ENCODE measurements at places on chromosomes 6 and 20. TPM values are rescaled to one million over a fixed set of nuclear protein-coding genes. Genes with fewer than 3 reads are reported as not detected.
A peak's percentile ranks its signal among the peaks of the same experiment; 100 is the strongest.

The BTBD3 gene
- total RNA-seq, result 85.4 TPM

The PTCHD4 gene
- total RNA-seq, result 7.8 TPM

DNA sequence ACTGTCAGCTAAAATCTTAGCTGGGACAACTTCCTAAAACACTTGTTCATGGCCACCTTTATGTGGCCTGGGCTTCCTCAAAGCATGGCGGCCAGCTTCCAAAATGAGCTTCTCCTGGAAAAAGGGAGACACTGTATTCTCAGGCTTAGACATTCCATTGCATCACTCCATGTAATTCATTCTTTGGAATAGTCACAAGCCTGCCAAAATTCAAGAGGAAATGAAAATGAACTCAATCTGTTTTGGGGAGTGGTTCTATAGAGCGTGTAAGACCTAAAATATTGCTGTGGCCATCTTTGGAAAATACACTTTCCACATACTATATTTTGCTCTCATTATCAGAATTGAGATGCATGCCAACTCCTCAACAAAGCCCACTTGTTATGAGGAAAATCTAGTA, 687.0 kb downstream of the KIF16B start:
- no peak for DNase-seq
- no peaks in the 10 kb centered on the region for H3K36me3 ChIP-seq
- H3K27ac ChIP-seq, result no peak overlapping the region
- no peaks in the 10 kb centered on the region for H3K4me1 ChIP-seq
- no peaks in the 10 kb centered on the region for H3K27me3 ChIP-seq

DNA sequence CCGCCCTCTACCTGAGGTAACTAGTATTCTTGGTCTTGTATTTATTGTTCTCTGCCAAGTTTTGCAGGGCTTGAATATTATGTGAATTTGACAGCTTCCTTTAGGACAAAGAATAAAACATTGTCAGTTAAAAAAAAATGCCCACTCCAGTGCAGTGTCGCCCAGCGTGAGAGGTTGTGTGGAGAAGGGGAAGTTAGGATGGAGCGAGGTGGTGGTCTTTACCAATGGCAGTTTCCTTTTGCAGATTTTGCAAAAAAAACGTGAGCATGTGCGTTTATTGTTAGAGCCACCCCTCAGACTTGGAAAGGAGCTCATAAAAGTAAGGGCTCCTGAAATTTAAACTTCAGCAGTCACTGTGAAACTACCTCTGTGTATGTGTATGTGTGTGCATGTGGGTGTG, 28.3 kb downstream of the UST start:
- no peak overlapping the region for H3K27ac ChIP-seq
- no peak overlapping the region for H3K4me3 ChIP-seq
- peaks cover 12% of the 10 kb centered on the region for H3K4me1 ChIP-seq
- DNase-seq, result no peak
- H3K36me3 ChIP-seq, result no peaks in the 10 kb centered on the region
- H3K27me3 ChIP-seq, result no peaks in the 10 kb centered on the region

DNA sequence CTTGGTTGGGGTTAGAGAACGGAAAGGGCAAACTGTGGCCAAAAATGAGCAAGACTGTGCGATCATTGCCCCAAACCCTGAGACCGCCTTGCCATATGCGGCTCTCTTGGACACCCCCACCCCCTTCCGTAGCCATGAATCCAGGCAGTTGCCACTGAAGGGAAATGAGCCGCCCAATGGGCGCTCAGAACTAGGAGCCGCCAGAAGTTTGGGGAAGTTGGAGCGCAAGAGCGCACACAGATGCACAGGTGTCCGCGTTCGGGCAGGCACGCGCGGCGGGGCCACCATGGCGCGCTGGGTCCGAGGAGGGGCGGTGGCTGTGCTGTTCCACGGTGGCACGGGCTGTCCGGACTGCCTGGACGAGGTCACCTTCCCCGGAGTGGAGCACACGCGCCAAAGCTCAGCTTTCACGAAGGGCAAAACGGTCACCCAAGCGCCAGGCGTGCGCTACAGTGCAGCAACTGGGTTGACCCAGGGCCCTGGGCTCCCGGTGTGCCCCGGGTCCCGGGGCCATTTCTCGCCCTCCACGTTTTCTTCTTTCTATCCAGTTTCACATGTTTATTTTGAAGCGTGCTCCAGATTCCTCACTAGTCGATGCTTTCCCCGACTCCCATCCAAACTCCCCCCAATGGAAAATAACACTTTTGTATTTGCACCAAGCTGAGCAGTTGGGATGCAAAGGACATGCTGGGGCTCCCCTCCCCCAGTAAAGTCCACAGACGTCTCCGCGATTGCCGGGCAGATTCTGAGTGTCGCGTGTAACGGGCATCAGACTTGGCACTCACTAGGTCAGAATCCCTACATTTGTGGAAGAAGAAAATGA, 906 bp upstream of the PDE10A start:
- H3K4me3 ChIP-seq, result peak overlapping the region; percentile 91
- H3K27ac ChIP-seq, result no peak overlapping the region
- peaks cover 27% of the 10 kb centered on the region for H3K4me1 ChIP-seq
- DNase-seq, result peak; percentile 68

GRCh38 chr20:47230811-47231256, 125.7 kb downstream of the ZMYND8 start:
- peaks cover 4% of the 10 kb centered on the region for H3K4me1 ChIP-seq
- no peak overlapping the region for H3K27ac ChIP-seq
- peaks cover 9% of the 10 kb centered on the region for H3K36me3 ChIP-seq
- DNase-seq, result no peak
- H3K27me3 ChIP-seq, result no peaks in the 10 kb centered on the region

- H3K4me3 ChIP-seq, result no peak overlapping the region
- no peaks in the 10 kb centered on the region for H3K36me3 ChIP-seq
- DNase-seq, result no peak
- no peak overlapping the region for H3K27ac ChIP-seq
- peaks cover 27% of the 10 kb centered on the region for H3K4me1 ChIP-seq
Measured at GRCh38 chr20:31835977-31836852, 9.2 kb downstream of the FOXS1 start.

GRCh38 chr6:169854083-169854725, 102.8 kb downstream of the ERMARD start:
- DNase-seq, result no peak
- H3K36me3 ChIP-seq, result no peaks in the 10 kb centered on the region
- no peak overlapping the region for H3K27ac ChIP-seq
- H3K4me3 ChIP-seq, result no peak overlapping the region

The HSPA12B gene
- 0.71 TPM for total RNA-seq

DNA sequence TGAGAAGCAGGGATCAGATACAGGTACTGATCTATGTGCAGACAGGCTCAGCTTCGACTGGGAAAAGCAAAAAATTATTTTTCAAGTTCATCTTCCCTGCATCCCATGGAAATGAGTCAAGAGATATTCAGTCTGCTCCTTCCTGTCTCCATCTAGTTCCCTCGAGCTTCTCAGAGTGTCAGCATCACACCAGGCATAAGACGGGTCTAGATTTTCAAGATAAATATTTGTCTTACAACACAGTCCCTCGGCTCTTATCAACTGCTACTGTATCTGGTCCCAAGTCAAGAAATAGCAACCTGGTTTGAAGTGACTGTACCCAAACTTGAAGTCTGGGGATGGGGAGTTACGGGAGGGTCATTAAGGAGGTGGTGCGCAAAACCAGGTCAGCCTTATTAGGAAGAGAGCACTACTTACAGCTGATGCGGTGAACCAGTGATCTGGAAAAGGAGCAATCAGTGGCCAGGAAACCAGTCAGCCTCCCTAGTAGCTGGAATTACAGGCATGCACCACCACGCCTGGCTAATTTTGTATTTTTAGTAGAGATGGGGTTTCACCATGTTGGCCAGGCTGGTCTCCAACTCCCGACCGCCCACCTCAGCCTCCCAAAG, 29.7 kb downstream of the ZMYND8 start:
- peaks cover 4% of the 10 kb centered on the region for H3K4me1 ChIP-seq
- no peak for DNase-seq
- no peaks in the 10 kb centered on the region for H3K27me3 ChIP-seq
- no peaks in the 10 kb centered on the region for H3K36me3 ChIP-seq
- peak overlapping the region; percentile 45 for H3K27ac ChIP-seq

The SLC44A4 gene
- 0.32 TPM for total RNA-seq

The FOXA2 gene
- not detected for total RNA-seq

DNA sequence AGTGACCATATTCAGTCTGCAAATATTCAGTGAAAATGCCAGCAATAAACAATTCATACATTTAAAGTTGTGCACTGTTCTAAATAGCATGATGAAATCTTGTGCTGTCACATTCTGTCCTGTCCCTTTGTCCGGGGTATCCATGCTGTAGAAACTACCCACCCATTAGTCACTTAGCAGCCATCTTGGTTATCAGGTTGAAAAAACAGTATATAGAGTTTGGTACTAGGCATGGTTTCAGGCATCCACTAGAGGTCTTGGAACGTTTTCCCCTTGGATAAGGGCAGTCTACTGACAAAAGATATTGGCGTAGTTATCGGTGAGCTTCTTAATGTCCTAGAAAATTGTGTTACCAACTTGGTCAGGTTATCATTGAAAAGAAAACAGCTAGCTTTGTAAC, 12.3 kb upstream of the MAP3K7 start:
- H3K36me3 ChIP-seq, result no peaks in the 10 kb centered on the region
- H3K4me3 ChIP-seq, result no peak overlapping the region
- no peak overlapping the region for H3K27ac ChIP-seq

The KIF25 gene
- 1.2 TPM for total RNA-seq

The GINS1 gene
- total RNA-seq, result 51.4 TPM

DNA sequence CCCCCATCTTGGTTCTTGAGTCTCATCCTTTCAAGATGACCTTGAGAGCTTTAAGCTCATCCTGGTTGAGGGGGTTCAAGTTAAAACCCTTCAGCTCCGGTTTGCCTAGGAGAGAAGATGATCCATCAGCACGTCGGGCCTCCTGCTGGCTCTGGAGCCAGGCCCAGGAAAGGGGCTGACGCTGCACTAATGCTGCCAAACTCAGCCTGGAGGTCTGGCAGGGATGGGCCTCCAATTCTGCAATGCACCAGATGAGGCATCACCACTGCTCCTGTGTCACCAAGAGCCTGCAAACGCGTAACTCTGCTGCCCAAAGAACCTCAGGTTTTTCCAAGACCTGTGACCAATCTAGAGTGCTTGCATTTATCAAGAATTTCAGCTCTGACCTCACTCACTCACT, 6.1 kb downstream of the PDRG1 start:
- no peak for DNase-seq
- H3K36me3 ChIP-seq, result peaks cover 13% of the 10 kb centered on the region
- H3K27ac ChIP-seq, result no peak overlapping the region
- no peak overlapping the region for H3K4me3 ChIP-seq
- no peaks in the 10 kb centered on the region for H3K27me3 ChIP-seq
- peaks cover 4% of the 10 kb centered on the region for H3K4me1 ChIP-seq

DNA sequence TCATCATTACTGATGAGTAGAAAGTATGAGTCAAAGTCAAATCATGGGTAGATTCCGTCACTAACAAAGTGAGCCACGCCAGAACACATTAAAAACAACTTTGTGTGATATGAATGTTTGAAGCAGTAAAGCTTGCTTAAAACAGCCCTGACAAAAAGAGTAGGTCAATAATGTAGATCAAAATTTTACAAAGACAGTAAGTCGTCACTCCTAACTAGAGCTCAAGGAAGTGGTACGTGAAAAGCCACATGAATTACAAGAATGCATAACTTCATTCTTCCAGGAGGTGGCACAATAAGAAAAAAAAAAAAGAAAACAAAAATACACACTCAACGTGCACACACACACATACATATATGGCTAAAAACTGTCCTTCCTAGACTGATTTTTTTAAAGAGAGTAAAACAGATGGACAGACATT, 69.9 kb downstream of the HACE1 start:
- H3K36me3 ChIP-seq, result peaks cover 14% of the 10 kb centered on the region
- no peak overlapping the region for H3K27ac ChIP-seq
- no peak for DNase-seq
- H3K27me3 ChIP-seq, result no peaks in the 10 kb centered on the region
- H3K4me1 ChIP-seq, result no peaks in the 10 kb centered on the region

DNA sequence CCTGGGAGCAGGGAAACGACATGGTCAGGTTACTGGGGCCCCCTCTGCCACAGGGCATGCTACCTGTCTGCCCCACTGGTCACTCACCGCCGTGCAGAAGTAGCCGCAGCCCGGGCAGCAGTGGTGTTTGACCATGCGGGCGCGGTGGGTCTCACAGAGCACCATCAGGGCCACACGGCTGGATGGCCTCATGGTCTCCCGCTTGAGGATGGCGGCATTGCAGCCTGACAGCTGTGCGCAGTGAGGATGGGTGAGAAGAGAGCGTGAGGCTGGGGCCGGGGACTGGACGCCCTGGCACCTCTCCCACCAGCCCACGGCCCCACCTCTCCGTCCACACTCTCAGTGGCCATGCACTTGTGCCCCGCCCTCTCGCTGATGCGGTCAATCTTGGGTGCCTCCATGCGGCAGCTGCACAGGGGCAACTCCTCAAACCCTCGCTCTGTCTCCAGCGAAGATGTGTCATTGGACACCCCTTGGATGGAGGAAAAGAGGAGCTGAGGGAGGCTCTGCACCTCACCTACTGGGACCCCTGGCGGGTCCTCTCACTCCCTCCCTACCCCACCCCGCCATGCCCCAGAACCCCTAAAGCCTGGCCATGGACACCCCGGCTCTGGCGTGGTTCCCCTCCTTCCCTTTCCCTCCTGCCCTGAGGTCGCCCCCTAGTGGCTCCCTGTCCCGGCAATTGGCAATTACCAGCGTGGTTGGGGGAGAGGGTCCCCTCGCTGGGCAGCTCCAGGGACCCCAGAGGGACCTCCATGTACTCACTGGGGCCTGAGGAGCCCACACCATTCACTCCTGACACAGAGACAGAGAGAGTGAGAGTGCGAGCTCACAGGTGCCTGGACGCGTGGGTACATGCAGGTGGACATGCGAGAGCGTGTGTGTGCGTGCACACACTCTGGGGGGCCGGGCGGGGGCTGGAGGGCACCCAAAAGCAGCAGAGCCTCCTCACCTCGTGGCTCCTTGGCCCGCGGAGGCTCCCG, 8.9 kb downstream of the EHMT2 start:
- H3K36me3 ChIP-seq, result peaks cover 20% of the 10 kb centered on the region
- no peak overlapping the region for H3K4me3 ChIP-seq
- no peaks in the 10 kb centered on the region for H3K27me3 ChIP-seq
- H3K27ac ChIP-seq, result no peak overlapping the region
- peak; percentile 66 for DNase-seq
- H3K4me1 ChIP-seq, result no peaks in the 10 kb centered on the region

DNA sequence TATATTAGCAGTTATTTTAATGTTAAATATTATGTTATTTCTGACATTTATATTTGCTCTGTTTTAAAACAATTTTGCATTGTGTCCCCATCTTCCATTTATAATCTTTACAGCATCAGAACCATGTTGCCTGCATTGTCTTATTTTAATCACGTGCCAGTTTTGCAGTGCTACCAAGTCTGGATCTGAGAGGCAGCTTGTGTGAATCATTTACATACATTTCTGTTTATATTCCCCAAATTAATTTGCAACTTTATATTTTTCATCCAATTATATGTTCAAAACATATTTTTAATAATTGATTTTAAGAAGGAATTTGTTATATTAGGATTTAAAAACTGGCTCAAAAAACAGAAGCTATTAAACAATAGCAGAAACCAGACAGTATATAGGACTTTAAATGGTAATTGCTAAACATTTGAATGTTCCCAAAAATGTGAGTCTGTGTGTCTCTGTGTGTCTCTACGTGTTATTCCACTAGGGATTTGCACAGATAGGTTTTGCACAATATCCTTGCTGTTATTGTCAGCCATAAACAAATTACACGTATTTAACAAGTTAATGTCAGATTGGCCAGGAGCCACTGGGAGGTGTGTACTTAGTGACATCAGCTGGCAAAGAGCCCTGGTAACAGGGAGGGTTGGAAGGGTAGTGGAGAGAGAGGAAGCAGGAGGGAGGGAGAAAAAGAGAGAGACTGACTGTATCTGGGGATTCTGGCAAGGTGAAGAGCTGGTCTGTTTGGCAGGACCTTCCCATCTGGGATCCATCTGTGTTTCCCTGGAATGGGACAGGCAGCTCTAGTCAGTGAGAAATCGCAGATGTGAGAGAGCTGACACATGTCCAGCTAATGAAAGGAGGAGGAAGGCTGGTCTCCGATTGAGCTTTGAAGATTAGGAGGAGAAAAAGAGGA, 72.1 kb downstream of the CBFA2T2 start:
- H3K27me3 ChIP-seq, result no peaks in the 10 kb centered on the region
- H3K4me3 ChIP-seq, result no peak overlapping the region
- DNase-seq, result peak; percentile 22

Data from neural progenitor cell (in vitro differentiated cells).